Hepatocyte (in vitro differentiated cells): ENCODE measurements at places on chromosomes 1 and 21. TPM values are rescaled to one million over a fixed set of nuclear protein-coding genes. Genes with fewer than 3 reads are reported as not detected.

- no peaks in the 10 kb centered on the region for H3K27me3 ChIP-seq
- no peaks in the 10 kb centered on the region for H3K36me3 ChIP-seq
- no peak for DNase-seq
- no peaks in the 10 kb centered on the region for H3K4me1 ChIP-seq
Observed at GRCh38 chr1:100009458-100009857, 39.7 kb downstream of the SLC35A3 start.

DNA sequence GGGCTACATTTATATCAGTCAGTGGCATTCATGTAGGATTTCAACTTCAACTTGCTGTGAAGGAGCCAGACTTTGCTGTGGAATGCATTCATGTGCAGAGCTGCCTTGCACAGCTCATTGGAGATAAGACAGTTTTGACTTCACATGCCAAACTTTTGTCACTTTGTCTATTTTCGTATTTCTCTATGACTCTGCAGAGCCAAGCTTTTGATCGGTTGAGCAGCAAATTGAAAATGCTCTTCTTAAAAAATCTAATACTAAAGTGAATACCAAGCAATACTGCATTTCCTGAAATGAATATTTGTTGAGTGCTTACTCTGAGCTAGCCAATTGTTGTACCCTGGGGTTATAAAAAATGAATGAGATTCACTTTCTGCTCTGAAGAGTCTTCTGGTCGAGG lies 388.7 kb downstream of the ST6GALNAC3 start:
- no peak overlapping the region for H3K4me3 ChIP-seq
- no peaks in the 10 kb centered on the region for H3K27me3 ChIP-seq
- no peaks in the 10 kb centered on the region for H3K4me1 ChIP-seq
- no peaks in the 10 kb centered on the region for H3K36me3 ChIP-seq
- no peak for DNase-seq

GRCh38 chr1:2946291-2946690 lies 75.0 kb upstream of the ACTRT2 start:
- no peak overlapping the region for H3K4me3 ChIP-seq
- no peak for DNase-seq
- no peaks in the 10 kb centered on the region for H3K27me3 ChIP-seq
- H3K27ac ChIP-seq = no peak overlapping the region

- H3K4me3 ChIP-seq = no peak overlapping the region
- H3K27me3 ChIP-seq = no peaks in the 10 kb centered on the region
- H3K4me1 ChIP-seq = no peaks in the 10 kb centered on the region
- peak; percentile 69 for DNase-seq
Observed at GRCh38 chr1:23184212-23184934, 15.7 kb upstream of the LUZP1 start.

DNA sequence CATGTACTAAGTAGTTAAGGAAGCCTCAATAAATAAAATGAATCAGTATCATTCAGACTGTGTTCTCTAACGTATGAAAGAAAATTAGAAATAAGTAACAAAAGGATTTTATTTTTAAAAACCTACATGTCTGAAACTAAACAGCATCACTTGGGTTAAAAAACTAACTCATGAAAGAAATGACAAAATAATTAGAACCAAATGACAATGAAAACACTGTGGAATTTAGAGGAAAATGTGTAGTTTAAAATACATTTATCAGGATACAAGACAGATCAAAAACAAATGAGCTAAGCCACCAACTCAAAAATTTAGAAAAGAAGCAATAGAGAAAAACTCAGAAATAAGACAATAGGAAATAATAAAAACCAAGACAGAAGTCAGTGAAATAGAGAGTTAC lies 108.7 kb downstream of the TENT5C start:
- H3K4me1 ChIP-seq = no peaks in the 10 kb centered on the region
- H3K4me3 ChIP-seq = no peak overlapping the region
- no peak overlapping the region for H3K27ac ChIP-seq
- DNase-seq = no peak
- no peaks in the 10 kb centered on the region for H3K27me3 ChIP-seq

Gene FAM131C
- total RNA-seq = 3.3 and 3.5 TPM in 2 replicates

DNA sequence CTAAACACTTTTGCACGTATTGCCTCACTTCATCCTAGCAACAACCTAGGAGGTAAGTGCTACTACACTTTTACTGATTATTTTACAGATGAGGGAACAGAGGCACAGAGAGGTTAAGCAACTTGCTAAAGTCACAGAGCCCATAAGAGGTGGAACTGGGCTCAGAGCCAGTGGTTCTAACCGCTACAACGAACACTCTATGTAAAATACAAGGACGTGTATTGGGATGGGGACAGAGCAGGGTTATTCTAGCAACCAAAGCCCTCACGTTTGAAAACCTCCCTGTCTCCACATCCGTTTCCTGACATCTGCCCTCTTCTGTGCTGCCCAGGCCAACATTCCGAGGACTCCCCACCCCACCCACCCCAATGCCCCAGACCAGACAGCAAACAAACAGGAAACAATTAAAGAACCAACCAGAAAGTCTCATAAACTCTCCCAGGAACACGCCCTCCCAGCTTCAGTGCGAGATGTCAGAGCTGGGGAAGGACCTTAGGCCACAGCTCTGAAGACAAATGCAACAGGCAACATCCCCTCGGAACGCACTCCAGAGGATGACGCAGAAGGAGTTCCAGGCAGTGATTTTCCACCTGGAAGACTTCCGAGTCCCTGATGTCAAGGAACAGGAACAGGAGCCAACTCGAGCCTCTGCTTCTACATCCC lies 41.1 kb downstream of the GLIS1 start:
- no peak overlapping the region for H3K4me3 ChIP-seq
- no peaks in the 10 kb centered on the region for H3K27me3 ChIP-seq
- no peaks in the 10 kb centered on the region for H3K36me3 ChIP-seq
- no peak for DNase-seq
- no peak overlapping the region for H3K27ac ChIP-seq

- no peak overlapping the region for H3K4me3 ChIP-seq
- H3K36me3 ChIP-seq = no peaks in the 10 kb centered on the region
- H3K27ac ChIP-seq = no peak overlapping the region
- DNase-seq = no peak
- H3K4me1 ChIP-seq = no peaks in the 10 kb centered on the region
- no peaks in the 10 kb centered on the region for H3K27me3 ChIP-seq
Observed at GRCh38 chr1:191804311-191804710, 354.0 kb upstream of the RGS18 start.

GRCh38 chr1:53257454-53258081 lies 19.2 kb upstream of the MAGOH start:
- H3K4me3 ChIP-seq = no peak overlapping the region
- DNase-seq = no peak
- no peaks in the 10 kb centered on the region for H3K27me3 ChIP-seq
